ENCODE measurements at places on chromosomes 11 and 22.

GRCh38 chr22:30208631-30209603, 37.6 kb downstream of the LIF start:
- DNase-seq = no peak

- DNase-seq = no peak
These were observed 461.2 kb downstream of the BRD1 start for GRCh38 chr22:49366437-49366836.

GRCh38 chr22:17999851-18000250, 24.5 kb downstream of the MICAL3 start:
- DNase-seq = no peak

DNA sequence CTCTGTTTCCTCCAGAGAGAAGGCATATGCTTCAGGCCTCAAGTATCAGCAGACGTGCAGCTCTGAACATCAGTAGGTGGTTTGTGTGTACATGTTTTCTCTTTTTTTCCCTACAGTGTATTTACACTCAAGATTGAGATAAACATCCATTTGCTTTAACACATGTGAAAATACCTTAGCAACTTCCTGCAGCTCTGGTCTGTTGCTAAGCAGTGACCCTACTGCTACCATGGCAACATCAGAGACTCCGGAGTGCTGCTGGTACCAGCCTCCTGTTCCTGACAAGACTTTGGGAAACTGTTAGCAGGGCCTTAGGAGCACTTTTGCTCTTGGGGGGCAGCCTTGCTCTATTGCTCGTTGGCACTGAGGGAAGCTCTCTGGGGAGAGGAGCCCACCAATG, 221.2 kb upstream of the PLET1 start:
- no peak for DNase-seq

DNA sequence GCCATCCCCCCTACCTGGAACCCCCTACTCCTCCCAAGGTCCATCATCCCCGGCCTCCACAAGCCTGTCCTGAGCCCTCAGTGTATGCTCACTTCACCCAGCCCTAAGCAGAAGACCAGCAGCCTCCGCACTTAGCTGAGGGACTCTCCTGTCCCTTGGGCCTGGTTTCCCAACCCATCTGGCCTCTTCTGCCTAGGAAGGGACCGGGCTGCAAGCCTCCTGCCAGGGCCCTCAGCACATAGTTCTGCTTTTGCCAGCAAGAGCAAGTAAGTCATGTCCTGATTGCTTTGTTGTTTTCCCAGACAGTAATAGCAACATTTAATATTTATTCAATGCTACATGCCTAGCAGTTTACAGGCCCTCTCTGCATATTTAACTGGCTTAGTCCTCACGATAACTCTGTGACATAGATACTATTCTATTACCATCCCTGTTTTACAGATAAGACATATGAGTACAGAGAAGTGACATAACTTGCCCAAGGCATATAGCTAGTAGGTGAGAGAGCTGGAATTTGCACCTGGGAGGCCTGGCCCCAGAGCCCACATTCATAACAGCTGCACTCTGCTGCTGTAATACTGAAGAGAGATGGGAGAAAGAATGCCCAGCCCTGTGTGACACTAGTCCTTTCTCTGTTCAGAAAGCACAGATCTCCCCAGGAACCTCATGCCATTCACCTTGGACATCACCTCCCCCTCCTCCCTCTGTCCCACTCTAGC, 139.2 kb downstream of the PARVA start:
- peak; percentile 37 for DNase-seq

DNA sequence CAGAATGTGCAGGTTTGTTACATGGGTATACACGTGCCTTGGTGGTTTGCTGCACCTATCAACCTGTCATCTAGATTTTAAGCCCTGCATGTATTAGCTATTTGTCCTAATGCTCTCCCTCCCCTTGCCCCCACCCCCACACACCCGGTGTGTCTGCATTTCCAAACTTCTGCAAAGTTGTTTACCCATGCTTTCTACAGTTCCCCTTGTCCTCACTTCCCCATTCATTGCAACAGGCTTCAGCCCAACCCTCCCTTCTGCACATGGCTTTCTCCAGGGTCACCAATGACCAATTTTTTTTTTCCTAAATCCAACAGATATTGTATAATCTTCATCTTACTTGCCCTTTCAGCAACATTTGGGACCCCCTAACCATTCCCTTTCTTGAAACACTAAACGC, 32.0 kb upstream of the NUP50 start:
- DNase-seq = no peak

DNA sequence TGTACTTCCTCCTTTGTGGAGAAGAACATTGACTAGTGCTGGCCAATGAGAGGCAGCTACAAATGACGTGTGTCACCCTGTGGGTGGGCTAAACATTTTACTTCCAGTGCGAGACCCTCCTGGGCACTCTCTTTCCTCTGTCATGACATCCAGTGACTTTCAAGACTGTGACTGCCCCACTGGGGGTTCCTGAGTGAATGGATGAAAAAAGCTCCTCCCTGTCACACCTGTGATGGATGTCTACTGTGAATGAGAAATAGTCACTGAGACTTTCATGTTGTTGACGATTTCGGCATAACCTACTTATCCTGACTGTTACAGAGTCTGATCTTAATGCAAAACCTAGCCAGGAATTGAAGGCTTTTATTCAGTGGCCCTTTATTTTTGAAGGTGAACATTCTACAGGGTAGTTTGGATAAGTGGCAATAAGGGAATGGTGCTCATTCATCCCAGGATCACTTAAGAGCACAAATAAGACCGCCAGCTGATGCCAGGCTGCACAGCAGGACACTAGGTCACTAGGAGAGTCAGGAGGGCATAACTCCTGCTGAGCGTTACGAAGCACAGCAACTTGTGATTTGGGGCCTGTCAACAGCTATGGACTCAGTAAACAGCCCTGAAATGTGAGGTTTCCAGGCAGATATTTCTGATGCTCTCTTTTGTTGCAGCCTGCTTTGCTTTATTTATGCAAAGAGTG, 636.6 kb downstream of the NTM start:
- DNase-seq = no peak

DNA sequence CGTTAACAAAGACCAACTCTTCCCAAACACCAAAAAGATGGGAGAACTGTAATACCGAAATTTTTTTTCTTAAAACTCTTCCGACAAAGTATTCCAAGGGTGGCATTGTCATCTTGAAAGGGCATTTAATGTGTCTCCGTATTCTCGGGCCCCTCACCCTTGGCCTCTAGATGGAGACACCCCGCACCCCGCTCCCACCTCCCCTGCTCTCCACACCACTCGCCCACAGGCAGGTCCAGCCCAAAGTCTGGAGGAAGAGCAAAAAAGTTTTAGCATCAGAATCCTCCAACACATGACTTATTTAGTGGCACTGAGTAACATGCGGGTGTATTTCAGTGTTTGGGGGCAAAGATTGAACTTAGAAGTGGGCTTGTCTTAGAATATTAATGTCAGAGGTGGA, 20.7 kb downstream of the SPATA19 start:
- no peak for DNase-seq

DNA sequence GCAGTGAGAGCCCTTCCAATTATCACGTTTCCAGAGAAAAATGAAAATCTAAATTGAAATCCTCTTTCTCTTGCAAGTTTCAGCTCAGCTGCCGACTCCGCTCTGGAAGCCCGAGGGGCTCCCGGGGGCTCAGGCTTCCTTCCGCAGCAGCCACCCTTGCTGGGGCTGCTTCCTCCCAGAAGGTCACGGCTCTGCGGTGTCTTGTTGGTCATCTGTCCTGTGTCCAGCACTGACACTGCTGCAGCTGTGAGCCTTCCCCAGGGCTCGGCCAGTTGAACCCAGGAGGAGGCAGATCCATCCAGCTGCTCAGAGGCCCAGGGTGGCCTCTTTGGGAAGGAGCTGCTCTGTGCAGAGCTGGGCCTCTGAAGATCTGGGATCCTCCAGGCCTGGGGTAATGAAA, 1337.2 kb downstream of the TBC1D22A start:
- DNase-seq = no peak

DNA sequence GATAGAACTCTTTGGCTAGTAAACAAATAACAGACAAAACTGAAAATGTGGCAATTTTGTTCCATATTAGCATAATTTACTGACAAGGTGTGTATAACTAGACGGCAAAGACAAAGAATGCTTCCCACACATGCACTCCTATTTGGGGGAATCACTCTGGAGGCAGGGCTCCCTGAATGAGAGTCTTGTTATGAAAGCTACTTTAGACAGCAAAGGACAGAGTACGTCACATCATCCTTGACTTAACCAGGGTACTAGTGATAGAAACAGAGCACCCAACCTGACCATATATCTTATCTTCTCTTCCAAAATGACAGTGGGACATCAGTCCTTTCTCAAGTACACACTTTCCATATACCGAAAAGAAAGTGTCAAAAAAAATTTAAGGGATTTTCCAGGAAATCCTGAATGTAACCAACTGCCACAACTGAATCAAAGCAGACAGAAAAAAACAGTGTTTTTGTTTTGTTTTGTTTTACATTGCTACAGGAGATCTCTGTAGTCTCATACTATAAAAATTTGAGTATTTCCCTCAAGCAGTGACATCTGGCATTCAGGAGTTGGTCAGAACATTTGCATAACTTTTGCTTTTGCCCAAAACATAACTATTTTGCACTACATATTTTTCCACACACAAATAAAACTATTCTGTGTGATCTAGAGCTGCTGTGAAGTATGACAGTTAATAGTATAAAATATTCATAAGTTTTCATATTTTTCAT, 98.9 kb downstream of the ARHGAP20 start:
- DNase-seq = no peak

GRCh38 chr11:76807206-76807875, 24.2 kb downstream of the TSKU start:
- peak; percentile 59 for DNase-seq

DNA sequence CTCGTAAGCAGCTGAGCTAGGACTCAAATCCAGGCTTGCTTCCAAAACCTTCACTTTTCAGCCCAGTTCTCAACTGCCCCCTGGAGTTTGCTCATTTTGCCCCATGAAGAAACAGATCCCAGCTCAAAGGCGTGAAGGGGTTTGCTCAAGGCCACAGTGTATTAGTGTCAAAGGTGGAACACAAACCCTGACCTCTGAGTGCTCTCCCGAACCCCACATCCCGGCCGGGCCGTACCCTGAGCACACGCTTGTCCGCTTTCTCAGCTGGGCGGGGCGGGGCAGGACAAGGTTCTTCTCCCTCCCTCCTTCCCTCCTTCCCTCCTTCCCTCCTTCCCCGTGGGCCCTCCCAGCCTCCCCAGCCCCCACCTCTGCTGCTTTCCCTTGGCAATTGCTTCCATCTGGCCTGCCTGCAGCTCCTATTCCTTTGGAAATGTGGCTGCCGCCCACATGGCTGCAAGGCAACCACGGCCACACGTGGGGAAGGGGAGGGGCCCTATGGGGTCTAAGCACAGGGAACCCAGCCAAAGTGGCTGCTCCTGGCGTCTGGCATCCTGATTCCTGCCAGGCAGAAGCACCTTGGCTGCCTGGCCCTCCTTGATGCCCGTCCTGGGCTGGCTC, 4.1 kb downstream of the ST3GAL4 start:
- DNase-seq = no peak

- DNase-seq = no peak
These were observed 883 bp upstream of the HMOX1 start for GRCh38 chr22:35380013-35380412.

- DNase-seq = no peak
These were observed 235.3 kb downstream of the CSNK2A3 start for GRCh38 chr11:11117730-11118129.

- DNase-seq = no peak
These were observed 184.5 kb upstream of the PITPNB start for GRCh38 chr22:28103596-28103995.

GRCh38 chr11:117328375-117329010, 839 bp downstream of the CEP164 start:
- peak; percentile 35 for DNase-seq

All from foreskin keratinocyte (primary cell).